ENCODE measurements at places on chromosomes 6 and 20. TPM values are rescaled to one million over a fixed set of nuclear protein-coding genes. Genes with fewer than 3 reads are reported as not detected.
A peak's percentile ranks its signal among the peaks of the same experiment; 100 is the strongest.

Gene ROS1
- total RNA-seq = 0.18 TPM

Gene TFAP2C
- total RNA-seq = 0.08 TPM

GRCh38 chr6:73078908-73079610 is 146.2 kb downstream of the KHDC1L start:
- no peak for DNase-seq

- peak; percentile 92 for DNase-seq
Observed at GRCh38 chr6:121260651-121261102, 73.6 kb downstream of the TBC1D32 start.

- no peak for DNase-seq
Observed at GRCh38 chr20:16263582-16263981, 309.7 kb downstream of the KIF16B start.

DNA sequence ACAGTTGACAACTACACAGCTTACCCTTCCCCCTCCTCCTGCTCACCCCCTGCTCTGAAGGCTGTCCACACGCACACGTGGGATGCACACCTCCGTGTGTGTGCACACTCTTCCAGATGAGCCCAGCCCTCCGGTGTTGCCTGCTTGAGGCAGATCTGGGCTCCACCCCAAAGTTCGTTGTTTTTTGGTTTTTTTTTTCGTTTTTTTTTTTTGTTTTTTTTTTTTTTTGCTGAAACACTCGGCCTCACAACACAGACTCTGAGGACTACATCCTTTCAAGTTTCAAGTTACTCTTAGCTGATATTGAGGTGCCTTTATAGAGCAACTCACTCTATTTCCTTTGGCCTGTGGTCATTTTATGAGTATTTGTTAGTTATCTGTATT is 88.2 kb downstream of the RREB1 start:
- peak; percentile 16 for DNase-seq

GRCh38 chr20:22890594-22891300 is 144.4 kb upstream of the SSTR4 start:
- no peak for DNase-seq

GRCh38 chr6:38080889-38081288 is 261.4 kb downstream of the ZFAND3 start:
- DNase-seq = peak; percentile 50
